ENCODE measurements at places on chromosomes 5 and 9.

DNA sequence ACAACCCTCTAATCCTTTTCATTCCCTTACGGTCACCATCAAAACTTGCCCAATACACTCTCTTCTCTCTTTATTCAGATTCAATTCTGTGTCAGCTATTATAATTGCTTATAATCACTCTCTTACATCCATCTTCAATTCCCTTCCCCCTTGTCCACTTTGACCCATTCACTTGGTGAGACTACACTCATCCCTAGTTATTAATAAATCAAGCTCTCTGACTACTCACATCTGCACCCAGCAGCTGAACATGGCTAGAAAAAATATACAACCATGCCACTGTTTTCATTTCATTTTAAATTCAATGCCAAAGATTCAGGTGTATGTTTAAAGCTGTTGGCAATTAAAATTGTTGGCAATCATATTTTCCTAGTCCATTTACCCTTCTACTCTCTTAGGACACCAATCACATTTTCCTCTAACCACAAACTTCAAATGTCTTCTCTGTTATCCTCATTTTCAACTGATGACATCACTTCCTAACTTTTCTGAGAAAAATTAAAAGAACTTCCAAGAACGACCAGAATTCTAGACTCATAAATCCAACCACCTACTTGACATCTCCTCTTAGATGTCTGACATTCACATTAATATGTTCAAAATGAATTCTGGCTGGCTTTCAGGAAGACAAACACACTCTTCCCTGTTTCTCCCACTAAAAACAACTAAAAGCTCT lies 5.5 kb downstream of the C5orf15 start:
- no peak for DNase-seq

DNA sequence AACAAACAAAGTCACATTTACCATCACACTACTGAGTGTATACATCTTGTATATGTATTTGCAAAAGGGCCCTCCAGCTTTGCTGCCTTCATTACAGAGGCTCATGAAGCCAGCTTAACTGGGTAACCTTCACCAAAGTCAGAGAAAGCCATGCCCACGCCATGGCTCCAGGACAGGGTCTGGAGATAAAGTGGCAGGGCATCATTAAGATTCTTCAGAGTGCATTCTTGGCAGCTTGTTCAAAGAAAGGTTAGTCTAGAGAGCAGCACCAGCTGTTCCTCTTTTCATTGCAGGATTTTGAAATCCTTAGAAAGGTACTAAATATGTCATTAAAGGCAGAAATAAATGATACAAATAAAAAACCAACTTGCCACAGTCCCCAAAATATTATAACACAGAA lies 333.2 kb downstream of the NDUFS4 start:
- peak; percentile 44 for DNase-seq

- DNase-seq = peak; percentile 16
Observed at GRCh38 chr5:111469903-111470302, 42.4 kb downstream of the STARD4 start.

- DNase-seq = no peak
Observed at GRCh38 chr5:107378218-107378899, 292.4 kb downstream of the EFNA5 start.

GRCh38 chr9:91053824-91054223 lies 252.2 kb downstream of the SYK start:
- no peak for DNase-seq

DNA sequence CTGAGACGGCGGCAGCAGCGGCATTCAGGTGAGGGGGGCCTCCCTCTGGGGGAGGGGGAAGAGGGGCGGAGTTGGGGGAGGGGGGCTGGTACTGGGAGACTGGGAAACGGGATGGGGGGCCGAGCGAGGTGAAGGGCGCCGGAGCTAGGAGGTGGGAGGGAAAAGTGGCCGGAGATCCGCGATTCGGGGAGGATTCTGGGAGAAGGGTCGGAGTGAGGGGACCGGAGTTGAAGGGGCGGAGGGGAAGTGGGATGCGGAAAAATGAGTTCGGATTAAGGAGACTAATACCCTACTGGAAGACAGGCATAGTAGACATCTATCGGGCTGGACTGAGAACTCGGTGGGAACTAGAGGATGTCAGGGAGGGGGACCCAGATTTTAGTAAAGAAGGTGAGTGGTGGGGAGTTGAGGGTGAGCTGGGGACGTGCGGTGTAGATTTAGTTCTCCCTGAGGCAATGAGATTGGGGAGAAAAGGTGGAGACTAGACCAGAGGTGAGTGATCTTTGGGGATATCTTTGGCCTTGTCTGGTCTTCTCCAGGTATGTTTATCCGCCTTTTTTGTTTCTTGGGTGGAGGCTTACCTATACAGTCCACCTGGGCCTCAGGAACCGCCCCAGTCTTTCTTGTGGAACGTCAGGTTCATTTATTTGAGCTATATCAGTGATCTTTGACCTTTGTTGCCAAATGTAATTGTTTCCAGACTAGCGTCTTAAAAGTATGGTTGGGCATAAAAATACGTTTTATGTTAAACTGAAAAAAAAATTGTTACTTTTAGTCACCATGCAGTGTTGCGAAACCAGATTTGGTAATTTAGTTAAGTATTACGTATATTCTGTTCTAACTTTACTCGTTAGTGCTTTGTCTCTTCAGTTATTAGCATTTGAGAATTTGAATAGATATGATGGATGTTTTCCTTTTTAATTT lies 632 bp downstream of the UBAP1 start:
- DNase-seq = peak; percentile 90

DNA sequence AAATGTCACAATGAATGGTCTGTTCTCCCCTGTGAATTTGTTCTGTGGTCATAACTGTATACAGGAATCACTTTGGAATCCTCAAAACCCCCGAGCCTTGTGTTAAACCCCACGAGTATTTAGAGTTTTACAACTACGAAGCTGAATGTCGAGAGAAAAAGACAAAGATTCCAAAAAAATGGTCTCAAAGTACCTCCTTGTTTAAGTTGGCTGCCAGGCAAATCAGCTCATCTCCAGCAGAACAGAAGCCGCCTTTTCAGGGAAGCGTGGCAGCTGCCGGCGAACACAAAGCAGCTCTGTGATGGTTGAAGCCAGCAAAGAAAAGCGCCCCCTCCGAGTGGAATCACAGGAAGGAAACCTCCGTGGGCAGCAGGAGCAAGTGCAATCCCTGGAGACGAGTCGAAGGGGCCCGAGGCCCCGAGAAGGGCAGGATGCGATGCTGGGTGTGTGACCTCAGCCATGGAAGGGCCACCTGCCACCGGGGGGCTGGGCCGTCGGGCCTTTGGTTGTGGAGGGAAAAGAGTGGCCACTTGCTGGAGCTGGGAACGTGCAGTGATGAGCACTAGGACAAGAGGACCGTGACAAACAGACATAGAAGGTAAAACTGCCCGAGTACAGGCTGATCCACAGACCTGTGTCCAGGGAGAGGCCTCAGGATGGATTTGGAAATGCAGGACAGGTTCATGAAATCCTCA lies 706.4 kb downstream of the SEMA5A start:
- no peak for DNase-seq

DNA sequence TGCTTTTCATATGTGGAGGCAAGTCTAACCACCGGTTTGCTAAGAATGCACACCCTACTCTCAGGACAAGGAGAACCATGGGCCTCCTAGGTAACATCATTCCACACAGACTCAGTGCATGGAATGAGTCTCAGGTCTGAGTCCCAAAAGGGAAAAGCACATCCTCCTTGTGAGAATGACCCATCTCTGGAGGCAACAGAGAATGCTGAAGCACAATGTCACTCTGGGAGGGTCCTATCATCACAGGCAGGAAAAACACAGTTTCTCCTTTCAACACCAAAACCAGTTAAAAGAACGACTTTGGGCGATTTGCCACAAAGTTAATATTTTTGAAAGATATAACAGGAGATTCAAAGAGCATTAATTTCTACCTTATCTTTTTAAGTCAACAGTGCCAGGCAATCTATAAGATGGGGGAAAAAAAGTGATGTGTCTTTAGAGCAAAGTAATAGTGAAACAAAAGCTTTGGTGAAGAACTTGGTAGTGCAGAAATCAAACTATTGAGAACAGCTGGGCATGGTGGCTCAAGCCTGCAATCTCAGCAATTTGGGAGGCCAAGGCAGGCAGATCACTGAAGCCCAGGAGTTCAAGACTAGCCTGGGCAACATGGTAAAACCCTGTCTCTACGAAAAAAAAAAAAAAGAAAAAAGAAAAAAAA lies 97.3 kb downstream of the OXCT1 start:
- DNase-seq = peak; percentile 5

DNA sequence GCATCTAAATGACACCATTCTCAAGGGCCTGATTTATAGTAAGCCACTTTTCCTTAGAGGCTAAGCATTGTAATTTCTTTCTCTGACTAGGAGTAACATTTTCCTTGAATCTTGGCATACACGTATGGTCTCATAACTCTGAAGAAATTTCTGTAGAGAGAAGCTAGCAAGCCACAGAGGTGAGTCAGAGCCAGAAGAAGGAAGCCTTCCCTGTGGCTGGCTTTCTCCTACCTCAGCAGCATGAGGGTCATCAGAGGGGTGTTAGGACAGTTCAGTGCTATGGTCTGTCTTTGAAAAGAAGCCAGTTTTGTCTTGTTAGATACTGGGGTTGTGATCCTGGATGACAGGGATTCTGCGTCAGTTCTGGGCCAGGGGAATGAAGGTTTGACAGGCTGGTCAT lies 3.2 kb downstream of the SNX30 start:
- no peak for DNase-seq

GRCh38 chr9:71910650-71911060 lies 338 bp downstream of the ABHD17B start:
- DNase-seq = peak; percentile 84

- peak; percentile 30 for DNase-seq
Observed at GRCh38 chr9:130779153-130779855, 55.8 kb upstream of the ABL1 start.

DNA sequence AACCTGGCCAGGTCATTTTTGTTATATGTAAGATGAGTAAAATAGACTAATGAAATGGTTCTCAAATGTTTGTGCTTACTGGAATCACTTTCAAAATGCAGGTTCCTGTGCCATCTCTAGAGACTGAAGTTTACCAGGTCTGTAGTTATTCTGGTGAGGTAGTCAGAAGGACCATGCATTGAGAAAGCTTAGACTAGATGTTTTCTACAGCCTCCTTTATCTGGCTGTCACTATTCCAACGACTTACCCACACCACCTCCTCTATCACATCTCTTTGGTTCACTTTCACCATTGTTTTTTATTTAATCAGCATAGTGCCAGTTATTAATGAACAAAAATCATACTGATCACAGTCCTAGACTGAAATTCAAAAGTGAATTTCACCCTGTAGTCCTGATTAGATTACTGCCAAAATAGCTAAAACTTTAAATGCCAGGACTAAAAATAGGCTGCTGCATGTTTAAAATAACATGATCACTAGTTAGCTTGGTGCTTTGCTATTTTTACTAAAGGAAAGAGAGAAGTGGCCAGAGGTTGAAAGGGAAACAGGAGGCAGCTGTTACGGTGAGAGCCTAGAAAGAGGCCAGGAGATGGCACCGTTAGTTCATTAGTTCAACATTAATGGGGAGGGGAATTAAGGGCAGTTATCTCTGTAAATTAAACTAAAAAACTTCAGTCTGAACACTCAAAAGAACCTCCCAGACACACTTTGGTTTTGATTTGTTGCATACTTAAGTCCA lies 13.9 kb upstream of the FNIP1 start:
- peak; percentile 70 for DNase-seq

GRCh38 chr9:135587658-135588057 lies 26.1 kb downstream of the PAEP start:
- DNase-seq = no peak

GRCh38 chr5:173909199-173909598 lies 21.1 kb downstream of the CPEB4 start:
- DNase-seq = peak; percentile 14

- DNase-seq = no peak
Observed at GRCh38 chr9:133786907-133787753, 49.0 kb upstream of the SARDH start.

DNA sequence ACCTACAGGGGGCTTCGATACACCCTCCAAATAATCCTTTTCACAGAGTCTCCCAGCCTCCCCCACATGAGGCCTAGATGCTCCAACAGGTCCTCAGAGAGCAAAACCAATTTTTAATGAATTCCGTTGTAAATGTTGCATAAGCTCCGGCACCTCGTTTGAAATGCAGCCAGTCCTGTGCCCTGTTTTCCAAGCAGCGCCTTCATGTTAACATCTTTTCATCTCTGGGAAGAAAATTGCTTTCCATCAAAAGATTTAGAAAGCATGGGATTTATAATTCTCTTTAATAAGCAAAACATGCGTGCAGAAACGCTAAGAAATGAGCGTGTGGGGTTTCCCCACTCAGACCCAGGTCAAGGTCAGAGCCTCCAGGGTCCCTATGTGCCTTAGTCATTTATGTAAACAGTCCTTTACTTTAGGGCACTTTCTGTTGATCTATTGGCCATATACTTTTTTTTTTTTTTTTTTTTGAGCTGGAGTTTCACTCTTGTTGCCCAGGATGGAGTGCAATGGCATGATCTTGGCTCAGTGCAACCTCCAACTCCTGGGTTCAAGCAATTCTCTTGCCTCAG lies 177.5 kb upstream of the S1PR3 start:
- DNase-seq = no peak

GRCh38 chr5:150567031-150567717 lies 59.2 kb downstream of the NDST1 start:
- no peak for DNase-seq

- DNase-seq = no peak
Observed at GRCh38 chr9:2307480-2307879, 292.3 kb downstream of the SMARCA2 start.

DNA sequence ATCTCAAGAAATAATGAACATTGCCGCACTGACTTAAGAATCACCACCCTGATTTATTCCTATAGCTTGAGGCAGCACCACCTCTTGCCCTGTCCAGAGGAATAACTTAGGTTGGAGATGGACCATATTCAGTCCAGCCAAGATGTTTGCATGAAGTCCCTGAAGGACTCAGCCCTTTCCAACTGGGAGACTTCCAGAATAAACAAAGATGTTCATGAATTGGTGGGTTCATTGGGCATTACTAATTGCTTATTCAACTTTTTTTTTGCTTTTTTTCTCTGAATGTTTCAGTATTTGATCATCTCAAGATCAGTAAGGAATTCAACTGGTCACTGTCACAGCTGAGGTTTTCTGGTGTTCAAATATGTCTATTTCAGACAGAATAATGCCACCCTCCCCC lies 470.6 kb downstream of the CCDC171 start:
- DNase-seq = no peak

GRCh38 chr5:139976703-139977102 lies 66.4 kb downstream of the NRG2 start:
- DNase-seq = peak; percentile 6

DNA sequence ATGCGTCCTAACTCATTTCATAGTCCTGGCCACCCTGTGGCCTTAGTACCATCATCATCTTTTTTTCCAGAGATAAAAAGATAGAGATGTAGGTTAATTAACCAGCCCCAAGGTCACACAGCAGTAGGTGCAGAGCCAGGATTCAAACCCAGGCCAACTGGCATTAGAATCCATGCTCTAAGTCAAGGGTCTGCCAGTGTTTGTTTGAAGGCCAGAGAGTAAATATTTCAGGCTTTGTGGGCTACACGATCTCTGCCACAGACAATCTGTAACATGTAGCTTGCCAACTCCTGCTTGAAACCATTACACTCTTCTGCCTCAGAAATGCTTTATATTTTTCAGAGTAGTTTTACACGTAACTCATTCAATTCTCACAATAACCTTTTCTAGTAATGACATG lies 119.6 kb downstream of the EFNA5 start:
- peak; percentile 37 for DNase-seq

GRCh38 chr9:16337322-16338029 lies 533.0 kb downstream of the BNC2 start:
- peak; percentile 26 for DNase-seq

Measured in NCI-H69 (cell line).